Stimulated activated CD4-positive, alpha-beta T cell treated with anti-CD3 and anti-CD28 coated beads, TNF-alpha, amount 100 ng/mL, for 4 hours (primary cell): ENCODE measurements at places on chromosomes 6 and 20.
A peak's percentile ranks its signal among the peaks of the same experiment; 100 is the strongest.

DNA sequence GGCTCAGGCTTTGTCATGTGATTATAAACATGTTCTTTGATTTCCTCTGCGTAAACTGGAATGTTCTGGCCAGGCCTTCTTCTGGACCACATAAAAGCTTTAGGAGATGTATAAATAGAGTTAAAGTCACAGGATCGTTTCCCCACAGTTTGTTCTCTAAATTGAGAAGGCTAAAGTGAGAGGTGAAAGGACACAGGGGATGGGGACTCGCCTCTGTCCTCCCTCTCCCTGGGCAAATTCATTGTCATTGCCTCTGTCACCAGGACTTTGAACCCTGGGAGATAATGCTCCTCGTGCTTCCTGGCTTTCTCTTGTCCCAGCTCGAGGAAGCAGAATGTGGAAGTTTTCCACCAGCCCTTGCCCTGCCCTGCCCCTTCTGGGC is 20.3 kb upstream of the ZFAND3 start:
- no peak for DNase-seq

GRCh38 chr6:16043171-16044135 is 85.4 kb upstream of the MYLIP start:
- no peak for DNase-seq

GRCh38 chr20:63178889-63179686 is 36.8 kb downstream of the YTHDF1 start:
- DNase-seq = peak; percentile 68

GRCh38 chr6:41967312-41968287 is 26.0 kb upstream of the CCND3 start:
- DNase-seq = no peak

DNA sequence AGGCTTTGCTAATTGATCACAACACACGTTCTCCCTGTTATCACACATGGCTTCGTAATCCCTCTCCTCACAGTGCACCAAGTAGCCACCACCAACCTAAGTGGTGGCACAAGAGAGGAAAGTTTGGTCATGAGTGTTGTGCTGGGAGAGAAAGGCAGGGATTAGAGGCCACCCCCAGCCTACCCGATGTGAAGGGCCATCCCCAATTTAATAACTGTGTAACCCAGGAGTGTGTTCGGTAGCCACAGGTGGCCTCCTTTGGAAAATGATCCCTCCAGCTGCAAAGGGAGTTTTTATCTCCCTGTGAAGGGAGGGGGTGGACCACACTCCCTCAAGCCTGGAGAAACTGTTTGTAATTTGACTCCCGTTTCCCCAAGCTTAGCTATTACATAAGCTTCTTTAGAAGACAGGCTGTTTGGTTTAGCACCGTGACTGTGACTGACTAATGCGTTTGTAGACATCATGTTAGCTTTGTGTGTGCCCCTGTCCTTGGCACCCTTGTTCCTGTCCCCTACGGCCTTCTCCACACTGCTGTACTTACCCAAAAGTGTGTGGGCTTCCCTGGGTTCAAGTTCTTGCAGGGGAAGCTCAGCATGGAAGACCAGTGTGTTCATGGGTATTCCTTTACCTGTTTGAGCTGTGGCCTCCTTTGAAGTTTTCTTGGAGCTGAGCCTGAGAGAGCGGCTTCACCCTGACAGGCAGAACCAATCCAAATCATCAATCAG is 20.6 kb downstream of the PPP1R16B start:
- DNase-seq = no peak

GRCh38 chr6:10434235-10434634 is 19.4 kb upstream of the TFAP2A start:
- no peak for DNase-seq

DNA sequence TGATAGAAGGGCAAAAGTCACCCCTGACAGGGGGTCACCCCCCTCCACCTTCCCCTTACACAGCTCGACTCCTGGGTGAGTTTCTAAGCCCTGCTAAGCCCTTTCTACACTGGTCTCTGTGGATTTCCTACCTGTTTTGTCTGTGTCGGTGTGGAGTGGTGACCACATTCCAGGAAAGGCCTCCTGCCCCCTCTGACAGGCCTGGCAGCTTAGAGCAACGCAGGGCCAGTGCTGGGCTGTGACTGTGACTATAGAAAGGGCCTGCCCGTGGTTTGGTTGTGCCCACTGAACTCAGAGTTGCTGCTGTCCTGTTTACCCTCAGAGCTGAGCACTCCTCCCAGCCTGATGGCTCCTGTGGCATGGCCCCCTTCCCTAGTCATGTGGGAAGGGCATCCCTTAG is 109.0 kb downstream of the ARMC2 start:
- no peak for DNase-seq

GRCh38 chr6:150766201-150766997 is 99.1 kb upstream of the MTHFD1L start:
- no peak for DNase-seq

DNA sequence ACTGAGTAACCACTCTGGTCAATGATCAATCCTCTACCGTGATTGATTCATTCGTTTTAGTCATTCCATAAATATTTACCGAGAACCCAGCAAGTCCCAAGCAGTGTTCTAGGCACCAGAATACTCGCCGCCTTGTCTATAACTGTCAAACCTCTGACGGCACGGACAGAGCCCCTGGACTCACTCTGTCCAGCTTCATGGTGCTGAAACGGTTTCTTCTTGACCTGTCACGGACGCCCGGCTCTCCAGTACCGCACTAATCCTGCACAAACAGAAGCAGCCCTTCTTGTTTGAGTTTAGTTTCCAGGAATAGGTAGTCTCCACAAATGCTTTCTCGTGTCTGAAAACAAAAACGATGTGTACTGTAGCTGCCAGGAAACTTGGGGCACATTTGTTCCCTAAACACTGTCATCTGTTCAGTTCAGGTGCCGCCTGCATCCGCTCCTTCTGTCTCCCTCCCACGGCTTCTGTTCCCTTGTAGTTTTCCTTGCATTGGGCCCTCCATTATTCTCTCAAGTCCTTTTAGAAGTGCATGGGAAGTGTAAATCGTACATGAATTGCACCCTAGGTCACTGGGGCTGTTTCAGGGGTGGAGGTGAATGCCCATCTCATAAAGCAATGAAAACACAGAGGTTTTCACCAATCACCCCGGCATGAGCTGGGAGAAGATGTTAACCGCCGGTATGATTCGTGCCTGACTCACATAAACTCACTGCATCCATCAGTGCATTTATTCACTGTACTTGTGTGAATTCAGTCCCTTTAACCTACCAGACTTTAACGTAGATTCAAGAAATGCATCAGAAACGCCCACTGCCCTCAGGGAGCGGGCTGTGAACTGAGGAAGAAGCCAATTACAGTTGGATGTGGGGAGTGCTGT is 209.3 kb upstream of the CDH4 start:
- no peak for DNase-seq

- DNase-seq = no peak
These were observed 77.4 kb upstream of the ELOVL5 start for GRCh38 chr6:53426117-53426516.

GRCh38 chr20:20065361-20065760 is 13.0 kb downstream of the CFAP61 start:
- DNase-seq = no peak

GRCh38 chr6:16331384-16332174 is 93.2 kb downstream of the GMPR start:
- peak; percentile 35 for DNase-seq

GRCh38 chr20:63854069-63854765 is 7.1 kb upstream of the ABHD16B start:
- no peak for DNase-seq

- no peak for DNase-seq
These were observed 3.2 kb upstream of the TUBB1 start for GRCh38 chr20:59015812-59016711.

GRCh38 chr6:83578057-83578456 is 65.7 kb downstream of the PRSS35 start:
- DNase-seq = no peak

DNA sequence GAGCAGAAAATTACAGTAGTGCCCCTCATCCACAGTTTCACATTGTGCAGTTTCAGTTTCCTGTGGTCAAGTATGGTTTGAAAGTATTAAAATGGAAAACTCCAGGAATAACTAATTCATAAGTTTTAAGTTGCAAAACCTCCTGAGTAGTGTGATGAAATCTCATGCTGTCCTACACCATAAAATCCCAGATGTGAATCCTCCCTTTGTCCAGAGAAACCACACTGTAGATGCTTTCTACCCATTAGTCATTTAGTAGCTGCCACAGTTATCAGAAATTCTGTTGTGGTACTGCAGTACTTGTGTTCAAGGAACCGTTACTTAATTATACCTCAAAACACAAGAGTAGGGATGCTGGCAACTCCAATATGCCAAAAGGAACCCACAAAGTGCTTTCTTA is 74.7 kb downstream of the PTCHD4 start:
- no peak for DNase-seq

DNA sequence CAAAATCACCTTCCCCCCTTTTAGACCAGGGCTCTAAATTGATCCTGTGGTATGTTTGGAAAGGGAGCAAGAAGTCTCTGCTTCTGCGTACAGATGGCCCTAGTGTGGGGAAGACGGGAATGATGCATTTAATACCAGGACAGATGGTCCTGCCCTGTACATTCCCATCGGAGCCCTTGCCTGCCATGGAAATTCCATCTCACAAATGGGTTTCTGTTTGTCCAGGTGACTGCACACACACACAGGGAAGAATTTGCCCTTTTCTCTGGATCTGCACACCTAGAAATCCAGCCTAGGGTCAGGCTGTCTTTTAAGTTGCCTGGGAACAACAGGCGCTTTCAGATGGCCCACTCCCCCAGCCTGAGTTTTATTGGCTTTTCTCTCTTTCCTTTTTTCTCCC is 1.3 kb downstream of the MAS1 start:
- DNase-seq = no peak

GRCh38 chr6:99183066-99183465 is 166.4 kb downstream of the FAXC start:
- DNase-seq = no peak

DNA sequence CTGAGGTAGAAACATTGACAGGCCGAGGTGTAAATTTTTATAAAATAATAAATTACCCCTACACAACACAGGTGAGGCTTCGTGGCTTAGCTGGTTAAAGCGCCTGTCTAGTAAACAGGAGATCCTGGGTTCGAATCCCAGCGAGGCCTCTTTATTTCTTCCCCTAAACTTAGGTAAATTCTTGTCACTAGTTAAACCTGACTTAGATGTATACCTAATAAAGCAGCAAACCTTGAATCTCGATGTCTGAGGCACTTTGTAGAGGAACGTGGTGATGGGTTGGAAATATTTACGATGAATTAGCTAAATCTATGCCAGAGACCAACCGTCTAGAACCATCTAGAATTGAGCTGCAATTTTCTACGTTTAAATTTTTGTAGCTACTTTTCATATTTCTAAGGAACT is 185.6 kb downstream of the OR2B2 start:
- DNase-seq = no peak

DNA sequence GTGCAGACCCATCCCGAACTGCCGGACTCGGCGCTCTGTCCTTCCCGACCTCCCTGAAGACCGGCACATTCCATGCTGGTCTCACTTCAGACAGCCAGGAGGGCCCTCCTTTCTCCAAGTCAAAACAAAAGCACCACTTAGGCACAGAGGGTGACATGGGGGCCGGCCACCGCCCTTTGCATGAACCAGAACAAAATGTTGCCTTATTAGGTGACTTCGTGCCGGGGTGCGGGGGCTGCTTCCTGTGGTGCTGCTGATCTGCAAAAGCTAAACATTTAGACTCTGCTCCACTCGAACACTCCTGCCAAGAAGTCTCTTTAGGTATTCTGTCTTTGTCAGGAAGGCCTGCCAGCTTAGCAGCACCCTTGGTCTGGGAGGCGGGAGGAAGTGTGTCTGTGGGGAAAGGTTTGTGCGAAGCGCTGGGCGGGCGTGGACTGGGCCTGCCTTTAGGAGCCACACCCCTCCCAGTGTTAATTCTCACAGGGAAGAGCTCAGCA is 133.8 kb downstream of the SMOC2 start:
- no peak for DNase-seq

GRCh38 chr20:57025666-57026224 is 240.7 kb downstream of the BMP7 start:
- DNase-seq = no peak

GRCh38 chr6:43096451-43097097 is 20.5 kb downstream of the PTK7 start:
- no peak for DNase-seq

DNA sequence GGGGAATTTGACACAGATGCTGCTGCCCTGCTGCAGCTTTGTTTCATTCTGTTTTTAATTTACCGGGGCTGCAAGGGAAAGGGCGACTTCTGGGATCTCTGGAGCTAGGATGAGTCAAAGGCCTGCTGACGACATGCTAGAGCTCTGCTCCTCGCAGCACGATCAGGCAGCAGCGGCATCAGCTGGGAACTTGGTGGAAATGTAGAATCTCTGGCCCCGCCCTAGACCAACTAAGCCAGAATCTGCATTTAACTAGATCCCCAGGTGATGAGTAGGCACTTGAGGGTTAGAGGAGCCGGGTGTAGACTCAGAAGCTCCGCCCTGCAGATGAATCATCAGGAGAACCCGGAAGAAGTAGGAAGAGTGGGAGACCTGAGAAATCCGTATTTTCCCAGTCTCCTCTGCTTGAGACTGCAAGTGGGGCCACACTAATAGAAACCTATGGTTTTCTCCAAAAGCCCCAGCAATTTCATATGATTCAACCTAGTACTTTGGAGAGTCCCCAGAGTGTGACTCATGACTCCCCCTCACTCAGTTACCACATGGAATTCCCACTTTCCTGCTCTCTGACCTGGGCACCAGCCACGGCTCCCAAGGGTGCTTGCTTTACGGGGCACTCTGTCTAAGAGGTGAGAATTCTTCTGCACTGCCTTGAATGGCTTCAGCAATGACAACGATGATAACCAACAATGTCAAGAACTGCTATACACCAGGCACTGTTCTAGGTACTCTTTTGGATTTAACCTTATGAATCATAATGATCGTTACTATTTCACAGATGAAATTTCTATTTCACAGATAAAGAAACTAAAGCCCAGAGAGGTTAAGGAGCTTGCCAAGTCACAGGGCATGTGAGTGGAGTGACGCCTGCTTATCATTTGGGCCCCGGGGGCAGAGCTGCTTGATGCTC is 18.1 kb downstream of the TUBB2B start:
- no peak for DNase-seq

GRCh38 chr6:131163886-131164285 is 28.6 kb downstream of the AKAP7 start:
- no peak for DNase-seq

- DNase-seq = no peak
These were observed 29.0 kb upstream of the TMEM244 start for GRCh38 chr6:129890164-129890563.

GRCh38 chr6:167966540-167966905 is 30.9 kb upstream of the KIF25 start:
- no peak for DNase-seq

DNA sequence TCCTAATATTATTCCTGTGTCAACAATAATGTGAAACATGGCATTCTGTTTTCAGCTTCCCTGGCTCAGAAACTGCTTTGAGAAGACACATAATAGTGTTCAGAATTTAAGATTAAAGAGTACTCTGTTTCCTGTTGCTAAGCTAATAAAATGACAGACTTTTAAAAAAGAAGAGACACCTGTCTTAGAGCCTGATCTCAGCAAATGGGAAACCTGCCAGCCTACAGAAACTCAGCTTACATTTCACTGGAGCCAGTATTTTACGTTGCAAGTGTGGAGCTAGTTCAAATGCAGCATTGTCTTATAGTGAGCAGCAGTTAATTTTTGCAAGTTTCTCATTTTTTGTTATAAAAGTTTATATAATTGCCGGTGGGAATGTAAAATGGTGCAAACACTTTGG is 28.8 kb downstream of the KIZ start:
- DNase-seq = no peak

GRCh38 chr6:159988983-159989454 is 20.1 kb downstream of the IGF2R start:
- no peak for DNase-seq
